Activated CD8-positive, alpha-beta T cell treated with anti-CD3 and anti-CD28 coated beads for 36 hours (primary cell): ENCODE measurements at places on chromosomes 3 and 15. TPM values are rescaled to one million over a fixed set of nuclear protein-coding genes. Genes with fewer than 3 reads are reported as not detected.

LRRC58 gene
- 29.1 TPM for total RNA-seq

FMN1 gene
- total RNA-seq, result 0.07 TPM

GPR27 gene
- 0.40 TPM for total RNA-seq

NCEH1 gene
- total RNA-seq, result 3.4 TPM

RASGRP1 gene
- 105 TPM for total RNA-seq

DNA sequence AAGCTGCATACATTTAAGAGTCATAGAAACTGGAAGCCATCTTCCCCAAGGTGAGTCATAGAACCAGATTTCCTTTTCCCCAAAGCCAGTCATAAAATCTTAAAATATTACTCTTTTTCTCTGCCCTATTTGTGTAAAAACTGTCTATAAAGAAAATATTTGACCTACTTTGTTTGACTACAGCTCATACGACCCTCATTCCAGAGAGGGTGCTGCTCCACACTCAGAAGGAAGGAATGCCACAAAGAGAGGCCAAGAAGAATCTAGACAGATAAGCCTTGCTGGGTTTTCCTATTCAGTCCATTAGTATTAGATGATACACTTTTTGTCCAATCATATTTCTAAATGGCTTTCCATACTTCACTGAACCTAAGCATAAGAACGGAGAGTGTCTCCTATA, 671.6 kb upstream of the SGO1 start:
- DNase-seq, result no peak
- H3K27ac ChIP-seq, result no peak overlapping the region
- H3K4me1 ChIP-seq, result no peaks in the 10 kb centered on the region
- no peak overlapping the region for H3K4me3 ChIP-seq
